NCI-H446 (cell line): ENCODE measurements at places on chromosomes 1 and 21.

DNA sequence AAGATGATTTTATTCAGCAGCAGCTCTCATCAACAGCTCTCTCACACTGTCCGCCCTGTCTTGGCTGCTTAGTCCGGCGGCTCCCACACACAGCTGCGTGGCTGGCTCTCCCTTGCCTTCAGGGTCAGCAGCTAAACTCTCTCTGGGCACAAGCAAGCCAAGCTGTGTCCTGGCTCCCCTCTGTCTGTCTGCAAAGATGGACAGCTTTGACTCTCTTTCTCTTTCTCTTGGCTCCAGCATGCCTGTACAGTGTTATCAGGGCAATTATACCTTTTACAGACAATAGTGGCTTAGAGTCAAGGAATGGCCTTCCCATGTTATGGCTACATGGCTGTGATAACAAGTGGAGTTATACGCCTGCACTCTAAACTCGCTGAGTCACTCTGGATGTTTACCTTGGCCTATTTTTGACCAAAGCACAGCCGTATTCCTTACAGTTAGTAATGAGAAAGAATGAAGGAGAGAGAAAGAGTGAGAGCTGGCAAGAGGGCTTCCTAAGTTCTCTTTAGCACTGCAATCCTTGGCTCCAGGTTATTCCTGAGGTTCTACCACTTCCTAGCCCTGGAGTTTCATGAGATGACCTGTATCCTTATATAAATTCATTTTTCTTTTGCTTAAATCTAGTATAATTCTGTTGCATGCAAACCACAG, 59.9 kb upstream of the ZSWIM5 start:
- no peak for DNase-seq

DNA sequence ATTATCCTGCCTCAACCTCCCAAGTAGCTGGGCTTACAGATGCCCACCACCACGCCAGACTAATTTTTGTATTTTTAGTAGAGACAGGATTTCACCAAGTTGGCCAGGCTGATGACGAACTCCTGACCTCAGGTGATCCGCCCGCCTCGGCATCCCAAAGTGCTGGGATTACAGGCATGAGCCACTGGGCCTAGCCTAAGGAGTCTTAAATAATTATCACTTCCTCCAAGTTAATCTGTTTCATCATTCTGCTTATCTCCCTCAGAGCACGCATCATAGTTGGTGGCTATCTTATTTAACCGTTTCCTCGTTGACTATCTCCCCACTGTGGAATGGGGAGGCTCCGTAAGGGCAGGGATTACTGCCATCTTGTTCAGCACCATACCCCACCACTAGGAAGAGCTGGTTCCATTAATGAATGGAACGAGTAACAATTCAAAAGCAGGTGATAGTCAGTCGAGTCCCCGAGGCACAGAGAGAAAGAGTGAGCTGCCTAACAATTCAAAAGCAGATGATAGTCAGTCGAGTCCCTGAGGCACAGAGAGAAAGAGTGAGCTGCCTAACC, 52.7 kb downstream of the GLUL start:
- DNase-seq, result no peak

DNA sequence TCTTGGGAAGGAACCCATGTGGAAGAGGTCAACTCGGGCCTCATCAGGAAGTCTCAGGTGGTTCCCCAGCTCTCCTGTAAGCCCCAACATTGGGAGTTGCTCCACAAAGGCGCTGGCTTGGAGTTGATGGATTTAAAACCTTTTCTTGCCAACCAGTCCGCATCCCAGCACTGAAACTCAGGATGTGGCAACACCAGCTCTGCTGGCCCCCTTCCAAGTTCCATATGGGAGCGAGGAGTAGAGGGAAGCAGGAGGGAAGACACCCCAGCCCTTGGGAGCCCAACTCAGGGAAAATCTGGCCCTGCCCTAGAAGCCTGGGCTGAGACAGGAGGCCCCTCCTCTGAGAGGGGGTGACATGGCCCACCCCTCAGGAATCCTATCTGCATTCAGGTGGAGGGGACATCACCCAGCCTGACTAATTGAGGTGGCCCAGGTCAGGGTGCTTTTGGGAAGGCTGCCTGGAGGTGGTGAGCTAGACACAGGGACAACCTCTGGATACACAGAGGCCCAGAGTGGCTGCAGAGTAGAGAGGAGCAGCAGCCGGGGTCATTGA, 33.1 kb upstream of the DMBX1 start:
- DNase-seq, result peak; percentile 29

GRCh38 chr1:157967205-157967604, 26.2 kb upstream of the KIRREL1 start:
- no peak for DNase-seq

DNA sequence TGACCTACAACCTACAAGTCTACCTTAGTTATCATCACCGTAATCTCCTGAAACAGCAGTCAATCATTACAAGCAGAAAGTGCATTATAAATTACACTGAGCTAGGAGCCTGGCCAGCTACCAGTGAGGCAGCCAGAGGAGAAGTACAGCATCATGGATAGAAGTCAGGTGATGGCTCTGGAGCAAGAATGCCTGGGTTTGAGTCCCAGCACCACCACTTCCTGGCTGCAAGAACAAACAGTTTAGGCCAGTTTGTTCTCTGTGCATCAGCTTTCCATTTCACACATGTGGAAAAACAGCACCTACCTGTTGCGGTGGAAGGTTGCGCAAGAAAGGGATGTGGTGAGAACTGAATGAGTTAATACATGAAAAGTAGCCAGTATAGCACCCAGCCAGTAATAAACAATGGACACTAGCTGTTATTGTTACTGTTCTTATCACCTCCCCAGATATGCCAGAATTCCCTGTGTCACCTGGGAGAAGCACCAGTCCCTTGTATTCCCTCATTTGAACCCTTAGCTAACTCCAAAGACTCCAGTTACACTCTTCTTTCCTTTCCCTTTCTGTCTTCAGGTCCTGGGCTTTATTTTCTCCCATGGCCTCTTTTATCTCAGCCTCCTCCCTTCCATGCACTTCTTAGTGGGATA, 9.0 kb downstream of the CREG1 start:
- DNase-seq, result no peak

DNA sequence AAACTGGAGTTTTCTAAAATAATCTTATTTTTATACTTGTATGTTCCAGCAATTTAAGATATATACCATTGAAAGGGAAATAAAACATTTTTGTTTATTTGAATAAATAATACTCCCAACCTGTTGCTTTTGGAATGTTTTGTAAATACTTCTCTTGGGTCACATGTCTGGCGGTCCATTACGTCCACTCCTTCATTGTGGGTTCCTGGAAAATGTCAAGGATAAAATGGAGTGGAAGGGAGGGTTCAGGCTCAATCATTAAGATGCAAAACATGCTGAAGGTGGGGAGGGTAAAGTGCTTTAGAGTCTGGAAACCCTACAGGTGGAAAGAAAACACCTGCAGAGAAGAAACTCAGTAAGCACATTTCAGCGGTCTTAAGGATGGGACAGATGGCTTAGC, 34.2 kb upstream of the FAM3B start:
- no peak for DNase-seq

DNA sequence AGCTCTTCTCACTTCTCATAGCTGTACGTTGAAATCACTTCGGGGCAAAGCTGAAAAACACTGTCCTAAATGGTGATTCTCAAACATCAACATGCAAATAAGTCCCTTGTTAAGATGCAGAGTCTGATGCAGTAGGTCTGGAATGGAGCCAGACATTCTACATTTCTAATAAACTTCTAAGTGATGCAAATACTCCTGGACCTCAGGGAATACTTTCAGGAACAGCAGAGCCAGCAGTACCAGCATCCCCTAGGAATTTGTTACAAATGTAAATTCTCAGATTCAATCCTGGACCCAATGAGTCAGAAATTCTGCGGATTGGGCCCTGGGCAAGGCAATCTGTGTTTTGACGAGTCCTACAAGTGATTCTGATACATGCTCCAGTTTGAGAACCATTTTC, 152.3 kb downstream of the PCNX2 start:
- DNase-seq, result no peak

- no peak for DNase-seq
Measured at GRCh38 chr21:37372951-37373350, 6.4 kb downstream of the DYRK1A start.

DNA sequence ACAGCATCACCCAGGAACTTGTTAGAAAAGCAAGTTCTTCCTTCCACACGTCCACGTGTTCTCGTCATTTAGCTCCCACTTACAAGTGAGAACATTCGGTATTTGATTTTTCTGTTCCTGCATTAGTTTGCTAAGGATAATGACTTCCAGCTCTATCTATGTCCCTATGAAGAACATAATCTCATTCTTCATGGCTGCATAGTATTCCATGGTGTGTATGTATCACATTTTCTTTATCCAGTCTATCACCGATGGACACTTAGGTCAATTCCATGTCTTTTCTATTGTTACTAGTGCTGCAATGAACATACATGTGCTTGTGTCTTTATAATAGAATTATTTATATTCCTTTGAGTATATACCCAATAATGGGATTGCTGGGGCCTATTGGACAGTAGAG, 368.7 kb upstream of the RUNX1 start:
- DNase-seq, result no peak

- DNase-seq, result peak; percentile 78
Measured at GRCh38 chr1:77473690-77474089, 191.9 kb downstream of the AK5 start.

GRCh38 chr1:44776730-44777068, 1.4 kb downstream of the RPS8 start:
- DNase-seq, result no peak

- no peak for DNase-seq
Measured at GRCh38 chr1:85448358-85448757, 16.6 kb downstream of the DDAH1 start.

GRCh38 chr1:217191441-217191840, 439.4 kb downstream of the GPATCH2 start:
- no peak for DNase-seq

DNA sequence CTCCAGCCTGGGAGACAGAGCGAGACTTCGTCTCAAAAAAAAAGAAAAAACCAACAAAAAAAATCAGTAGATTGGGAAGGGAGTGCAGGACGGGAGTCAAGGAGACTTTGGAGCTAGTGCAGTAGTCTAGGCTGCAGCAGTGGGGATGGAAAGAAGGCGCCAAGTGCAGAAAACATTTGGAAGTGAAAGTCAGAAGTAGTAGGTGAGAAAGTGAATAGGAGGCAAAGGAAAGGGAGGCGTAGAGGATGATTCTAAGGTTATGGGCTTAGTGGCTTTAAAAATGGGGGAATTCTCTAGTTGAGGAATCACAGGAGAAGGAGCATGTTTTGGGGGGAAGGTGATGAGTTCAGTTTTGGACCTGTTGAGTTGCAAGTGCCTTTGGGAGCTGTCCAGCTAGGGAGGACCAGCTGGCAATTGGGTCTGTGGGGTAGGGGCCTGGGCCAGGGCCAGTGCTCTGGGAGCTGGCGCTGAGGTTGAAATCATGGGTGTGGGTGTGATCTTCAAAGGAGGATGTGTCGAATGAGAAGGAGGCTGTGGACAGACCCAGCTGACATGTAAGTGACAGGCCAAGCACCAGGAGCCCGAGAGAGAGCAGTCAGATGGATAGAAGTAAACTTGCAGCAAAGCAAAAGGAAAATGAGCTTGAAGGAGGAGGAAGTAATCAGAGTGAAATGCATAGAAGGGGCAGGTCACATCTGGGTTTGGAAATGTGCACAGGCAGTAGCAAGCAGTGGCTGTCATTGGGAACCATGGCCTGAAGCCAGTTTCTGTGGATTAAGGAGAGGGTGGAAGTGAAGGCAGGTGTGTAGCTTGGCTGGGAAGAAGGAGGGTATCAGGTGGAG, 15.8 kb downstream of the TMCC2 start:
- no peak for DNase-seq
